ENCODE measurements at places on chromosomes 4 and X.

DNA sequence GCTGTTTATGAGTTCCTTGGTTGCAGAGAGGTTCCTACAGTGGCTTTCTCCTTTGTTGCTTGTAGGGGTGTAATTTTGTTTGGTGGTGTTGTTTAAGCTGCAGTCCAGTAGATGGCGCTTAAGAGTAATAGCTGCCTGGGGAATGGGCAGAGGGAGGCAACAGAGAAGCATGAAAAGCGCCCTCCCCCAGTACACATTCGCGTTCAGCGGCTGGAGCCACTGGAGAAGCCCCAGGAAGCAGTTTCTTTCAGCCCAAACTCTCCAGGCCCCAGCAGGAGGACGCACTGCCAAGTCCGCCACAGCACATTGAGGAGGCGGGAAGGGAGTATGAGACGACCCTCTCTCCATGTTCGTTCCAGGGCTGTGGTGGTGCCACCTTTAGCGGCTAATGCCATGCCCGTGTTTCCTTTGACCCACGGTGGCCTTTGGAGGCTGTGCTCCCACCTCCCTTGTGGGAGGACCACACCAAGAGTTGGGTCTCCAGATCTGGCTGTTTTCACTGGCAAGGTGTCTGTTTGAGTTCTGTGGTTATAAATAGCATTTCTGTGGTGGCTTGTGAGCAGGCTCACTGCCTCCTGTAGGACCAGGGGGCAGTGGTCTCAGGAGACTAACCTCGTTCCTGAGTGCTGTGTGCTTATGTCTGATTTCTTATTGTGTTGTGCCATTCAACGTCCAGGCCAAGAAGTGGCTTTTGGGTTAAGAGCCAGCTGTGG lies 252.3 kb downstream of the ARHGAP10 start:
- no peak for DNase-seq

- DNase-seq = no peak
Observed at GRCh38 chrX:124573468-124573867, 227.1 kb downstream of the SH2D1A start.

- DNase-seq = no peak
Observed at GRCh38 chr4:156800463-156800862, 171.1 kb downstream of the PDGFC start.

GRCh38 chr4:94486372-94486801 lies 34.6 kb downstream of the PDLIM5 start:
- DNase-seq = no peak

DNA sequence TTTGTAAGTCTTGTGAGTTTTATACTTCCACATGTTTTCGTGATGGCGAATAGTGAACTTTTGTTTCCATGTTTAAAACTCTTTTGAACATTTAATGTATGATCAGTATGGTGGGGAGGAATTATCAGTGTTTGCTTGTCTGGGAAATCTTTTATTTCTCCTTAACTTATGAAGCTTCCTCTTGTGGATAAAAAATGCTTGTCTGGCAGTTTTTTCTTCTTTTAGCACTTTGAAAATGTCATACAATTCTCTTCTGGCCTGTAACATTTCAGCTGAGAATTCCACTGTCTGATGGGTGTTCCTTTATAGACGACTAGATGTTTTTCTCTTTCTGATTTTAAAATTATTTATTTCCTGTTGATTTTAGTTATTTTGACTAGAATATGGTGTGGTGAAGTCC lies 576.0 kb downstream of the DACH2 start:
- no peak for DNase-seq

GRCh38 chr4:100962698-100963097 lies 384.6 kb downstream of the PPP3CA start:
- no peak for DNase-seq

- DNase-seq = no peak
Observed at GRCh38 chr4:78722320-78722719, 53.8 kb upstream of the BMP2K start.

DNA sequence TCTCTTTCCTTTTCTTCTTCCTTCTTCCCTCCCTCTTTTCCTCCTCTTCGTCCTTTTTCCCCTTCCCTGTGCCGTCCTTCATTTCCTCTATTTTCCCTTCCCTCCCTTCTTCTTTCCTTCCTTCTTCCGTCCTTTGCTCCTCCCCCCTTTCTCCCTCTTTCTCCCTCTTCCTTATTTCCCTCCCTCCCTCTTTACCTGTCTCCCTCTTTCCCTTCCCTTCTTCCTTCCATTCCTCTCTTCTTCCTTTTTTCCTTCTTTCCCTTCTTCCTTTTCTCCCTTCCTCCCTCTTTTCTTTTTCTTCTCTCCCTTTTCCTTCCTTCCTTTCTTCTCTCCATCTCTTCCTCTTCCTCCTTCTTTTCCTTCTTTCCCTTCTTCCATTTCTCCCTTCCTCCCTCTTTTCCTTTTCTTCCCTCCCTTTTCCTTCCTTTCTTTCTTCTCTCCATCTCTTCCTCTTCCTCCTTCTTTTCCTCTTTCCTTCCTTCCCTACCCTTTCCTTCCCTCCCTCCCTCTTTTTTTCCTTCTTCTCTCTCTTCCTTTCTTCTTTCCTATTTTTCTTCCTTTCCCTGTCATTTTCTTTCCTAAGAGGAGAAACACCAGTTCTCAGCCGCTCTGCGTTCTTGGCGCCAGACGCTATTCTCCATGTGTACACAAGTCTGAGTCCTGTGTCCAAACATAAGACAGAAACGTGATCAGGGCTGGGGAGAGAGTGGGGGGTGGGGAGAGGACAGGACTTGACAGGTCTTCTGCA lies 597.1 kb downstream of the MID1IP1 start:
- no peak for DNase-seq

GRCh38 chr4:72326692-72327632 lies 242.1 kb downstream of the ADAMTS3 start:
- DNase-seq = peak; percentile 4

- no peak for DNase-seq
Observed at GRCh38 chr4:8702516-8703400, 110.2 kb downstream of the CPZ start.

DNA sequence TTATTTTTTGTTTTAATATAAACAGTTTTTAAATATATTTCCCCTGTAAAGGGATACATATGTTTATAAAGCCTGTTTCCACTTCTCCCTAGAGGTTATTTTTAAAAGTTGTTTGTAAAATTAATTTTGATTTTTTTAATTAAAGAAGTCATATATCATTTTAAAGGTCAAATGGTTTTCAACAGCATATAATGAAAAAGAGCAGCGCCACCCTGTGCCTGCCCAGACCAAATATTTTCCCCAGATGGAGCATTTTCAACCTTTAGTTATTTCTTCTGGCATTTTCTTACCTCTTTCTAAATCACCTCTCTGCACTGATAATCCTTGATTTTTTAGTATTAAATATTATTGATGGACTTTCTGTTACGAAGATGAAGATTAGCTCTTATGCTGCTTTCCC lies 21.0 kb downstream of the MSX1 start:
- no peak for DNase-seq

- no peak for DNase-seq
Observed at GRCh38 chrX:43527801-43528200, 128.3 kb upstream of the MAOA start.

- no peak for DNase-seq
Observed at GRCh38 chr4:43547561-43547960, 655.0 kb downstream of the GRXCR1 start.
